Stimulated activated CD4-positive, alpha-beta T cell treated with anti-CD3 and anti-CD28 coated beads, TNF-alpha, amount 100 ng/mL, for 1 hour (primary cell): ENCODE measurements at places on chromosomes 3 and 15.

GRCh38 chr3:36678216-36679013, 85.9 kb downstream of the DCLK3 start:
- DNase-seq, result no peak

GRCh38 chr15:48559285-48559684, 86.2 kb downstream of the FBN1 start:
- no peak for DNase-seq

- DNase-seq, result peak; percentile 48
These were observed 448 bp downstream of the PLXNB1 start for GRCh38 chr3:48429317-48429959.

- DNase-seq, result no peak
These were observed 108.1 kb upstream of the THBS1 start for GRCh38 chr15:39472621-39473297.

- no peak for DNase-seq
These were observed 330.9 kb downstream of the SHQ1 start for GRCh38 chr3:72517336-72517735.
